ENCODE measurements at places on chromosomes 6 and 20.

DNA sequence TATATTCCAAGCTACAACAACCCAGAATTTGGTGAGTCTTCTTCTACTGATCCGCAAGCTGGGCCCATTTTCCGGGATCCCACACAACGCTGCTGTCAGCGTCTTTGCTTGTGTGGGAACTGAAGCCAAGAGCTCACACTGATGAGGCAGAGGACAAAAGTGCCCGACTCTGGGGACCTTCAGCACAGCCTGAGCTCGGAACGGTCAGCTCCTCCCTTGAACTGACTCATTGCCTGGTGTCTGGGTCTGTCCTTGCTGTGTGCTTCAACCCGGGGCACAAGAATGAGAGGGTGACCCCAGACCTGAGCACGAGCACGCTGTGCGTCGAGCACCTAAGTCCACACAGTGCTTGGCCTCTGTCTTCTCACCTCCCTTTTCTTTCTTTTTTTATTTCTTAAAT is 33.5 kb downstream of the DACT2 start:
- DNase-seq, result no peak

- peak; percentile 75 for DNase-seq
Observed at GRCh38 chr6:53066077-53066417, 843 bp downstream of the FBXO9 start.

GRCh38 chr20:33693741-33694638 is 7.8 kb upstream of the E2F1 start:
- DNase-seq, result no peak

DNA sequence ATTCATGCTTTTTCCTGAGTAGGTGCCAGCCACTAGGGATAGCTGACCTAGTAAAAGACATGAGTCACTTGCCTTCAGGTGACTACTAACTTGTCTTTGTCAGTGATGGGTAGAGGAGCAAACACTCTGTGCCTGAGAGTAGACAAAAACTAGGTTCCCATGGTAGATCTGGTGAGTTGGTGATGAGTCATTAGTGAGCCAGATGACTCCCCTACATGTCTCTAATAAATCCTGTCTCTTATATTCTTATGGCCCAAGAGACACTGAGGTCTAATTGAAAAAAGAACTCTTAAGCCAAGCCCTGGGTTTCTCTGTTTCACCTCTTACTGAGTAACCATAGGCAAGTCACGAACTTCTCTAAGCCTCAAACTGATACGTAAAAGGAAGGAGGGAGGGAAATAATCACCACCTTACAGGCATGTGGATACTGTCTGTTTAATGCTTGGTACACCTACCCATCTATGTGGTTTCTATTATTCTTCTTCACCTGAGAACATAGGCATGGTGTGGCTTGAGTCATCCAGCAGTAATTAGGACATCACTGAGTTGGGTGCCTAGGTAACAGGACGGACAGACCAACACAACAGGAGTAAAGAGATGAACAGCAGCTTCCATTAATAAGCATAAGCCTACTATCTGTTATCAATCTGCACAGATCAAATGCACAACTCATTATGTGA is 20.3 kb downstream of the TTPAL start:
- DNase-seq, result peak; percentile 70

DNA sequence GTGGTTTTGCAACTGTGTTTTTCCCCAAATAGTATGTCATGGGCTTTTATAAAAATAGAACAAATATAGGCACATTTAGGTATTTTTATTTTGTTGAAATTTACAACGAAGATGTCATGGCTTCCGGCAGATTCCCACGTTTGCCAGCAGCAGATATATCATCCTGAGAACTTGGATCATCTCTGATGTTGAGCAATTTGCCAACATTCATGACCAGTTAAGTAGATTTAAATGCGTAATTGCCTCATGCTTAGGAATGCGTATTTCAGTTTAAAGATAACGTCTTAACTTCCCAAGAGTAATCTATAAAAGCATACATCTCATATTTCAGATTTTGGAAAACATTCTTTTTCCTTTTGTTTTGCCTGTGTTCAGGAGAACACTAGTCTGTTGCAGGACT is 457.8 kb downstream of the QKI start:
- DNase-seq, result peak; percentile 48

DNA sequence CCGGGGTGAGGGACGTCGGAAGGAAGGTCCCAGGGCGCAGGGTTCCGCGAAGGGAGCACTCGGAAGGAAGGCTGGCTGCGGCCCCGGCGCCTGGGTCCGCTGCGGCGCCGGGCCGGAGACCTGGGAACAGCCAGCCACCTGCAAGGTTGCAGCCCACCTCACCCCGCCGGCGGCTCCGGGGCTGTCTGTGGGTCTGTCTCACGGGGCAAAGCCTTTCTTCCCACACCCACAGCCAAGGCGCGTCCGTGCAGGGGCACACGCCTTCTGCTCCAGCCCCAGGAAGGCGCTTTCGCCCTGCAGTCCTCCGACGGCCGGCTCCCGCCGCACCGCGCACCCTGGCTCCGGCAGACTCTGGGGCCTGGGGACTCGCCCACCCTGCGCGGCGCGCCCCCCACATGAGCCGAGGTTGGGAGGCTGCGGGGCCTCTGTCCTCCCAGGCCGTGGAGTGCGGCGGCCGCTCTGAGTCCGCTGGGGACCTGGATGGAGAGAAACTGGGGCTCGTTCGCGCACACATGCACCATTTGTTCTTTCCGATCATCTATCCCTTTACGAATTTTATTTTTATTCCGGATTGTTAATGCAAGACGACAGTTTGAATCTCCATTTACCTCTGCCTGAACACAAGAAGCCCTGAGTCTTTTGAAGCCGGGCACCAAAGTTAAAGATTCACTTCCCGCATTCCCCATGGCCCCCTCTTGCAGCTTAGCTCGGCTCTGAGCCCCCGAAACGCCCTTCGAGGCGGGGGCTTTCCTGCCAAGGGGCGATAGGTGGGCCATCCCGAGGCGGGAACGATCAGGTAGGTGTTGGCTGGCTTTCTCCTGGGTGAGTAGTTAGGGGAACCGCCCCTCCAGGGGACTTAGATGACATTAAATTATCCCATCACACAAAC is 4.5 kb upstream of the FOXC1 start:
- no peak for DNase-seq

- DNase-seq, result no peak
Observed at GRCh38 chr20:39019027-39019426, 56.9 kb downstream of the DHX35 start.

All from GM03348 (cell line).